Bronchial epithelial cell (primary cell): ENCODE measurements at places on chromosomes 1 and 21. TPM values are rescaled to one million over a fixed set of nuclear protein-coding genes. Genes with fewer than 3 reads are reported as not detected.

Gene AGMAT
- 0.51 and 1.6 TPM in 2 replicates for total RNA-seq

Gene LCE2A
- total RNA-seq: not detected in 2 replicates

Gene GABRD
- total RNA-seq: not detected in 2 replicates

Gene SH3BP5L
- total RNA-seq: 17.1 and 20.9 TPM in 2 replicates
